ENCODE measurements at places on chromosomes 3 and 15.

GRCh38 chr3:45872569-45872968 lies 13.8 kb upstream of the CCR9 start:
- DNase-seq = no peak

DNA sequence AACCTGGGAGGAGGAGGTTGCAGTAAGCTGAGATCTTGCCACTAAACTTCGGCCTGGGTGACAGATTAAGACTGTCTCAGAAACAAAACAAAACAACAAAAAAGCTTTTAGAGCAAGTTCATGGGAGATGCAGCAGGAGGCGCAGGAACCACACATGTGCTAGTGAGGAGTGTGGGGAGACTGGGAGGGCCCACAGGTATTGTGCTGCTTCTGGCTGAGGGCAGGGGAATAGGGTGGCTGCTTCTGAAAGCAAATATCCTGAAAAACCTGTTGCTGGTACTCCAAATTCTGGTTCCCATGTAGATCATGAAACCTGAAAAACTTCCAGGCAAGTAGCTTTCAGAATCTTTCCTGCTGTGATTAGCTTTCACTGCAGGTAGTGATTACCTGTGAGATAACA lies 22.1 kb downstream of the TYRO3 start:
- DNase-seq = no peak

- no peak for DNase-seq
These were observed 878 bp upstream of the TLR9 start for GRCh38 chr3:52226229-52226817.

DNA sequence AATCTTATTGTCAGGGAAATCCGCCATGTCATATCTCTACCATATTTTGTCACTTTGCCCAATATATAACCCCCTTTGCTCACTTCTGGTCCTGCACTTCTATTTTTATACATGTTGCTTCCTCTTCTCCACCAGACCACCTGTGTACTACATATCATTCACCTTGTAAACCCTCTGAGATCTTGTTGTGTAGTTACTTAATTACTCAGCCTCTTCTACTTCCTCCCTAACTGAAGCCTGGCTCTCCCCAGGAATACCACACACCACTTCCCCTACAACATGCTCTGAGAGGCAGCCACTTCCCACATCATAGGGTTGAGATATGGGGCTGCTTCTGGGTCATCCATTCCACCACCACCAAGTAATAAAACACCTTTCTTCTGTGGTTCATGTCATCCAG lies 10.0 kb downstream of the HEXA start:
- DNase-seq = no peak

DNA sequence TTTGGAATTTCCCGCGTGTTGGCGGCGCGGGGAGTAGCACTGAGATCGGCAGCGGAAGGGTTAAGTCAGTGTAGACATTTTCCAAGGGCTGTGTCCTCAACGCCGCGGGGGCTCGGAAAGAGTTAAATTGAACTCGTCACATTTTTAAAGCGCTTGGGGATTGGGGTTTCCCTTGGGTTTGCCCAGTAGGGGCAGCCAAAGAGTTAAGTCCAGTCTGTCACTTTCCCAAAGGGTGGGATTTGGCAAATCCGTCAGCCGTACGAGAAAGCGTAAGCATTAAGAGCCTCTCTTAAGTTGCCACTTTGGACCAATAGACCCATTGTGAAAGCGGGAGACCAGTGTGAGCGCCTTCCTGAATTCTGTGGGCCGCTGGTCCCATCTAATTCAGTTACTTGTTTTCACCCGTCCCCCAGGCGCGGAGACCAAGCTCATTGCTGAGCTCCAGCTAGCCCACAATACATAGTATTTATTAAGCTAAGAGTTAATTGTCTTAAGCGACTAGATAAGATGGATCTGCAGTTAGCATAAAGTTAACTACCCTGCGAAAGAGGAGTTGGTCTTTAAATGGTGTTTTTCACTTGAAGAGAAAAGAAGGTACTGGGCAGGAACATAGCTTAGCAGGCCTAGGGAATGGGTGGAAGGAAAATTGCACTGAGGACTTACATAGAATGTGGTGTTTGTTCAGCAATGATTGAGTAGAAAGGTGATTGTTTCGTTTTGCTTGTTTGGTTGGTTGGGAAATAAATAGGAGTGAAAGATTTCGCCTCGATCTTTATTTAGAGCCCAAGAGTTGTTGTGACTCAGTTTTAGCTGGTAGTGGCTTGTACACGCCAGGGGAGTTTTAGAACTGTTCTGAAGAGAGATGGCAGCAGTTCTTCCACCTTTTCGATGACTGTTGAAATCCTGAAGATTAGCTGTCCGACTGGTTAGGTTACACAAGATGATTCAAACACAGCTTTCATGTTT lies 932 bp downstream of the ARL8B start:
- peak; percentile 94 for DNase-seq

GRCh38 chr3:148790851-148791735 lies 36.5 kb upstream of the CPB1 start:
- no peak for DNase-seq

DNA sequence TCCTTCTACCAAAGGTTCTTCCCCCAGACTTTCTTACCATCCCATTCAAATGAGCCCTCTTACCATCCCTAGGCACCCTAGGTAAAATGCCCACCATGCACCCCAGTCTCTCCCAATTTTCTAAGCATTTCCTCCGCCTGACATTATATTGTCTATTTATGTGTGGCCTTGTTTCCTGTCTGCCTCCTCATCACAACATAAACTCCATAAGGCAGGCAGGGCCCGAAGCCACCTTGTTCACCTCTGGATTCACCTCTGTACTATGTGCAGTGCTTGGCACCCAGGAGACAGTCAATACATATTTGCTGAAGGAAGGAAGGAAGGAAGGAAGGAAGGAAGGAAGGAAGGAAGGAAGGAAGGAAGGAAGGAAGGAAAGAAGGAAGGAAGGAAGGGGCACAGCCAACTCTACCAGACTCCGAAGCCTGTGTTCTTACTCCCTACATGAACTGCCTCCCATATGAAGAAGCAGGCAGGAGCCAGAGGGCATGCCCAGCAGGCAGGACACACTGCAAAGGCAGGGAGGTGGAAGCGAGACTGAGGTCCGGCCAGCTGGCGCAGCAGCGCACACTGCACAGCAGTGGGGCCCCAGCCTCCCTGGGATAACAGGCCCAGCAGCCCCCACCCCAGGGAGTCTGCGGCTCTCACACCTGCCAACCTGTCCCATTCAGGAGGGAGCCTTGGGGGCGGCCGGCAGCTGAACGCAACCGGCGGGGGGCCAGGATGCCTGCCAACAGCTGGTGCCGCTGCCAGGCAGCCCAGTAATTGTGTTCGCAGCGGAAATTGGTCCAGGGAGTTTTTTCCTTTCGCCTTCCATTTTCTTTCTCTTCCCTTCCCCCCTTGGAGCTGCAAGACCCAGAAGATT lies 106.0 kb upstream of the LINGO1 start:
- no peak for DNase-seq

DNA sequence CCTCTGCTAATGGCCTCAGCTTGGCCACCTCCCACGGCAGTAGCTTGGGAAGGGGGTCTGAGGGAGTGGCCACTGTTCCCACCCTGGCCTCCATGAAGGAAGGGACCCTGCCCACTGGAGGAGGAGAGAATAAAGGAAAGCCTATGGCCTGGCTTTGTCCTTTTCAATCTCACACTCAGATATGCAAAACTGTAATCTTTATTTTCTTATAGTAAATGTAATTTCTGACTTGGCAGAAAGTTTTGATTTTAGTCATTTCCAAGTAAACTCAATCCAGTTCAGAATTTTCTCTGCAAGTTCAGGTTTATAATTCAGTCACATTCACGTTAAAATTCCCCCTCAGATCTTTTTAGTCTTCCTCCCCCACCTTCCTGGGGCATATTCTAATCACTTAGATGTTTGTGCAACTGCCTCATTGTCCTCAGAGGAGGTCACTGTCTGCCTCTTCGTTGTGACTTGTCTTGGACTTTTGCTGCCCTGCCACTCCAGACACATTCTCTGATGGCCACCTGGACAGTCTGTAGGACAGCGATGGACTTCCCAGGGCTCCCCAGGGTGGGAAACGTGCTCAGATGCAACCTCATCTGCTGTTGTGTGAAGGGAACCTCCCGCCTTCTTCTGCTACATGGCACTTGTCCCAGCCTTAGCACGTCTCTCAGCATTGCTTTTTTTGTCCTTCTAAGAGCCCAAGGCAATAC lies 222.8 kb upstream of the TBL1XR1 start:
- DNase-seq = no peak

DNA sequence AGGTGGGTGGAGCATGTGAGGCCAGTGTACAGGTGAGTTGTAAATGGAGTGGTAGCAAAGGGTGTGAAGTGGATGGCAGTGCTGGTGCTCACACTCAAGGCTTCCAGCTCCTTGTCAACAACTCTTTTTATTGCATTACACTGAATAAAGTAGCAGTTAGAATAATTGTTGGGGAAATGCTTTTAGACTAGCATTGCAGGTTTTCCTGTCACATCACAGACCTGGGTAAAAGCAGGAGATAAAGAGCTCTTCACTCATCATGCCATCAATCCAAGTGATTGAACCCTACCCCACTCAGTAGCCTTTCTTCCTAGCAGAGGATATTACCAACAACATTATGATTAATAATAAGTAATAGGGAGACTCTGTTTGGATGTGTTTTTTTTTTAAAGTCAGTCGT lies 81.6 kb downstream of the CDIN1 start:
- DNase-seq = no peak

DNA sequence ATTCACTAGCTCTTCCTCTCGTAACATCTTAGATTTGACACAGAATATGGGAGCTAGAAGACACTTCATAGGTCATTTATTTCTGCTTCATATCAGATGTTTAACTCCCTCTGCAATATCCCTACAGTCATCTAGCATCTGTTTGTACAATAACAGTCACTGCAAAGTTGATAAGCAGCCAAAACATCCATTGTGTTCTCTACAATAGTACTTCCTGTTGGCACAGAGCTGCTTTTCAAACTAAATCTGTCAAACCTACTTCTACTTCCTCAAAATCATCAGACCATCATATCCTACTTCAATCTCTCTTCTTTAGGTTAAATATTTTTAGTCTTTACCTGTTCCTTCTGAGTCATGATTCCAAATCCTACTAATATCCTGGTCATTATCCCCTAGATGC lies 233.2 kb downstream of the FGF12 start:
- DNase-seq = no peak

DNA sequence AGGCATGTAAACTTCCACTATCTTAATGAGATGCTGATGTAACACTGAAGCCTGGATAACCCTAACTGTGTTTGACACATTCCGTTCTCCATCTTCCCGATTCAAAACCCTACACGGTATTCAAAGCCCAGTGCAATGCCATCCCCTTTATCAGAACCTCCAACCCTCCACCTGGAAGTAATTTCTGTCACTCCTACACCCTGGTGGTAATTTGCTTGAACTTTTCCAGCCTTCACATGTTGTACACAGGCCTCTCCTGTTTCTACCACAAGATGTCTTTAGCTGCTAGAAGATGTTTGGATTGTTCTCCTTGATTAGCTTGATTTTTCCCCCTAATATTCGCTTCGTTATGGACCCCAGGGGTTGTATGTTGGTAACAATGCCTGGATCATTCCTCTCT lies 208.9 kb downstream of the CHST2 start:
- DNase-seq = no peak

DNA sequence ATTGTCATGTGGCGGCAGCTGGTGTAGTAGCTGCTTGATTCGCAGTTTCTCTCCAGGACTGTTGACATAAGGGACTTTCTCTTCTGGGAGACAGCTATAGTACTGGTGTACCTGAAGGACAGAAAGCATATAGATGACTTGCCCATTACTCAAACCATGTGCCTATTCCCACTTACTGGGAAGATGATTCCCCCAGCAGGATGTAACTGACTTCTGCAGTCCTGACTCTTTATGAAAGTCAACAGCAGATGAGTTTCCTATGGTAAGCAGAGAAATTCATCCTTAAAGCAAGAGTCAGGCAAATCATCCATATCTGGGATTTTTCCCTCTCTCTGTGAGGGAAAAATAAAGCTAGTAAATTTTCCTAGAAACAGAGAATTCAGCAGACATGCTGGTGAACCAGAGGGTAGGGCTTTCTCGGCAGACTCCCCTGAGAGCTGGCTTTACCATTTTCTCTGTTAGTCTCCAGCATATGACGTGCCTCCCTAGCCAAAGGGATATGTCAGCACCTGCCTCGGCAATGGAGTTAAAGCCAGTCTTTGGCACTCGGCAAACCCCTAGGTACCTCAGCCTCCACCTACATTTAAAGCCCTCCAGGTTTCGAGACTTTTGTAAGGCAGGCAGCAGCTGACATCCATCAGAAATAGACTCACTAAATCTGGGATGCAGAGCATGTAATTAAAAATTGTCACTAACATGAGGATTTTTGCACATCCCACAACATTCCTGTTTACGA lies 62.1 kb downstream of the PRICKLE2 start:
- no peak for DNase-seq

GRCh38 chr3:53585627-53586026 lies 91.2 kb downstream of the CACNA1D start:
- DNase-seq = no peak

GRCh38 chr15:34900748-34901147 lies 68.8 kb downstream of the AQR start:
- DNase-seq = no peak

GRCh38 chr3:126982126-126982470 lies 817 bp upstream of the PLXNA1 start:
- DNase-seq = peak; percentile 74

GRCh38 chr15:62503451-62503850 lies 338.4 kb upstream of the C2CD4B start:
- no peak for DNase-seq

DNA sequence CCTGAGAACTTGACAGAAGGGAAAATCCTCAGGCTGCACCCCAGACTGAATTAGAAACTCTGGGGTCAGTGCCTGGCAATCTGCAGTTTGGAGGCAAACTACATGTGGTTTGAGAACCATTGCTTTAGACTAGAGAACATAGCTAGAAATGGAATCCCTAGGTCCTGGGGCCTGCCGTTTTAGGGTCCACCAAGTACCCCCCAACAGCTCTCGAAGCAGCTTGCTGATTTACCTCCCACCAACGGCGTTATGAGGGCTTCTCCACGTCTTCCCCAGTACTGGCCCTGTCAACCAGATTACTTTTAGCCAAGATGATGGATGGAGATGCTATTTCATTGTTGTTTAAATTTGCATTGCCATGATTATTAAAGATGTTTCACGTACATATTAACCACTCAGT lies 272.5 kb downstream of the XXYLT1 start:
- DNase-seq = no peak

DNA sequence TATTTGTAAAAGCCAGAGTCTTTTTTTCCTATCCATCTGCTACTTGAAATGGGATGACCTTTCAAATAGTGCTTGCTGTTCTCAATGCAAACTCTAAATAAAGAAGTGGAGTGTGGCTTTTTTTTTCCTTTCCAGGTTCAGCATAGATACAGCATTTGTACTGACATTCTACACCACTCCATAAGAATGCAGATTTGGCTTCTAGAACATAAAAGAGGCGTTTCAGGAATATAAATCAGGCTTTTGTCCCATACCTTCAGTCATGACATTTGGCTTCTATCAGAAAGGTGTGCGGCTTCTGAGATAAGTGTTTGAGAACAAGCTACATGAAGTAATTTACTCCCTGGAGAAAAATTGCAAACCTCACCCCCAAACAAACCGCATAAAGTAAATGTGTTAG lies 553.1 kb downstream of the FHIT start:
- DNase-seq = no peak

DNA sequence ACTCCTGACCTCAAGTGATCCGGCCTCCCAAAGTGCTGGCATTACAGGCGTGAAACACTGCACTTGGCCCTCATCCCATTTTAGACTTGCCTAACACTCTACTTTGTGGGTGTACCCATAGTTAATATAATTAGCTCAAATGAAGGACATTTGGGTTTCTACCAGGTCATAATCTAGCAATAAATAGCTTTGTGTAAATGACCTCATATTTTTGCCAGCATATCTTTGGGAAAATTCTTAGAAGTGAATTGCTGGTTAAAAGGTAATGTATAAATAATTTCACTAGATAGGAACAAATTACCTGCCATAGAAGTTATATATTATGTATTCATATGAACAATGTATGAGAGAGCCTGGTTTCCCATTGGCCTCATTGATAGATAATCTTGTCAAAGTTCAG lies 206.0 kb downstream of the DIPK2A start:
- DNase-seq = no peak
